ENCODE measurements at places on chromosomes 5 and 9.

GRCh38 chr5:158559643-158560042, 540.1 kb downstream of the EBF1 start:
- DNase-seq: no peak

DNA sequence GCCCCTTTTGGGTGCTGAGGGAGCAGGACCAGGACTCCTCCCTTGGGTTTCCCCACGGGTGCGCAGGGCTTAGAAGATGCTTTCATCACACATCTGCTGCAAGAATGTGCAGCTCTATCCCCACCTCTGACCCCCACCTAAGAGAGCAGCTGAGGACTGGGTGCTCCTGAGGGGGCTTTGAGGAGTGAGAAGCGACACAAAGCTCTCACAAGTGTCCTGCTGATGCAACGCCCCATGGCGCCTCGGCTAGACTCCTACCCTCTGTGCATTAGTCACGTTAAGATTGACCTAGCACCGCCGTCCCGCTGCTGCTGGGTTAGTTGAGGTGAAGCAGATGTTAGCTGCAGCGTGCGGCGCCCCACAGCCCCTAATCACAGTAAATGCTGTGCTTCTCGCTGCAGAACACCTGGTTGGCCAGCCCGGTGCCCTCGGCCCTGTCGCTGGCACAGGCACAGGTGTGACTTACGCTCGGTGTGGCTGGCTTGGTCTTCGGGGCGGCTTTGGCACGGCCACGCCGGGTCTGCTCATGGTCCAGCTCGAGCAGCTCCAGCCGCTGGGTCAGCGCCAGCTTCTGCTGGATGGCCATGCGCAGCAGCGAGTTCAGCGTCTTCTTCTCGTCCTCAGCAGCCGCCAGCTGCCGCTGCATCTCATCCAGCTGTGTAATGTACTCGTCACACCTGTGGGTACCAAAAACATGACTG, 45.0 kb upstream of the IPPK start:
- DNase-seq: no peak

GRCh38 chr5:40202814-40203440, 476.8 kb upstream of the PTGER4 start:
- DNase-seq: no peak

DNA sequence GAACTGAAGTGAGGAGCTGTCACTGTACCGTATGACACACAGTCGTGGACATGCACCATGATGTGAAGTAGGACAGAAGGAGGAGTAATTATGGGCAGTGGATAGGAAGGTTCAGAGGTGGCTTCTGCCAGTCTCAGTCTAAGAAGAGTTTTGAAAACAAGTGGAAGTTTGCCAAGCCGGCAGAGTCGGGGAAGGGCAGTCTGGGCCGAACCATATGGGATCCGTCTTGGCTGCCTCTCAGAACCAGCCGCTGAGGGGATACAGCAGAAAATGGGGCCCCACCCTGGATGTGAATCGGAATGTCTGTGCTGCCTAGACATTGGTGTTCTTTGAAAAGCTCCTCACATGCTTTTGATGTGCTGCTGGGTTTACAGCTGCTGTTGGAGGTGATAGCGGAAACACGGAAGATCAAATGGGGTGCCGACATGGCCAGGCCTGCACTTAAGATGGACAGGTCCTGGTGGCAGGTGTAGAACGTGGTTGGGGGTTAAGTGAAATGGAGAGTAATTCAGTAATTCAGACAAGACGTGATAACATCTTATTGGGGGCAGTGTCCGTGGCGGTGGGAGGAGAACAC, 11.2 kb downstream of the SNX18 start:
- DNase-seq: no peak

- DNase-seq: no peak
Observed at GRCh38 chr5:149887622-149888183, 56.9 kb downstream of the PDE6A start.

DNA sequence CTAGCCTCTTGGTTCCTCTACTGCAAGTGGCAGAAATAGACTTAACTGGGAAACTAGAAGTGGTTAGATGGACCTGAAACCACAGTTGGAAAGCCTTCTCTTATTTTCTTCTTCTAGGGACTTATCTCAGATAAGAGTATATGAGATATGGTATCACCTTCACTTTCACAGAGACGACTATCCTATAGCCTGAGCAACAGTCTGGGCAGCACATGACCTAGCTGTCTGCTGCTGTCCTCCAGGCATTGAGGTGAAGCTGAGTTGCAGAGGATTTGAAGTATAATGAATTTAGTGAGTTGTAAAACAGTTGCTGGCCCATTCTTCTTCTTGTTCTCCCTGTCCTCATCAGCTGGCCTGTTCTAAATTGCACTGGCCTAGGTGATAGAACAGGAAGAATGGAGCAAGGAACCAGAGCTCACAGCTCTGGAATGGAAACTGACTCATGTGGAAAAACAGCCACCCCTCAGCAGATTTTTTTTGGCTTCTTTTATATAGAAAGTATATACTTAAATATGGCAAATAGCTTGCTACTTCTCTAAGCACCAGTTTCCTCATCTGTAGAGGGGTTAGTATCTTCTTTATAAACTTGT, 27.8 kb downstream of the RECK start:
- no peak for DNase-seq

- DNase-seq: no peak
Observed at GRCh38 chr9:13587571-13587970, 308.1 kb upstream of the MPDZ start.

GRCh38 chr5:400282-401145, 42.5 kb upstream of the EXOC3 start:
- DNase-seq: peak; percentile 55

DNA sequence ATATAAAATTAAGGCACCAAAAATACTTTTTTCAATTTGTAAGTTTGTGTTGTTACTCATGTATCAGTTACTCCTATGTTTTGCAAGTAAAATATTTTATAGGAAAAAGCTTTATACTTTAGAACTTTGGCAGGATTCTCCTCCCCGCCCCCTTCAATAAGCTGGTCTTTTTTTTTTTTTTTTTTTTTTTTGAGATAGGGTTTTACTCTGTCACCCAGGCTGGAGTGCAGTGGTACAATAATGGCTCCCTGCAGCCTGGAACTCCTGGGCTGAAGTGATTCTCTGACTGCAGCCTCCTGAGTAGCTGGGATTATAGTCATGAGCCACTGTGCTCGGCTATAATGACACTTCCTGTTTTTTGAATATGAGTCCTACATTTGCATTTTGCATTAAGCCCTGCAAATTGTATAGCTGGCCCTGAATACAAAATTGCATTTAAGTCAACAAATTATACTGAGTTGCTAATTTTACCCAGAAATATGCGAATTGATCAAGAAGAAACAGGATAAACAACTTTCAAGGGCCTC, 192.9 kb downstream of the PIK3R1 start:
- no peak for DNase-seq

DNA sequence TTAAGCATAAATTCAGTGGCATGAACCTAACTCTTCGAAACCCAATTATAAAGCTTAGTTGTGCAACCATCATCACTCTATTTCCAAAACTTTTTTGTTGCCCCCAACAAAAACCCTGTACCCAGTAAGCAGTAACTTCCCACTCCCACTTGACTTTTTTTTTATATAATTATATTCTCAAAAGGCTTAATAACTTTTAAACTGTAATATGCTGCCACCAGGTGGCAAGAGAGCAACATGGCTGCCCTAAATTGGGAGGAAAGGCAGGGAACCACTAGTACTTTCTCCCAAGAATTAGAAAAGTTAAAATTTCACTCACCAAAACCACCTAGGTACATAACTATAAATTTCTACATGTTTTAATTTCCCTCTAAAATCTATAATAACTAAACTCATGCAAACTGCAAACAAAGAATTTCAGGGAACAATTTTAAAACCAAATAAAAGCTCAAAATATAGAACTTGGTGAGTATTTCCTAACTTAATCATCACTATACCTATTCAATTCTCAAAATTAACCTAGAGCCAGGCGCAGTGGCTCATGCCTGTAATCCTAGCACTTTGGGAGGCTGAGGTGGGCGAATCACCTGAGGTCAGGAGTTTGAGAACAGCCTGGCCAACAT, 50.2 kb upstream of the RNF38 start:
- DNase-seq: peak; percentile 29

DNA sequence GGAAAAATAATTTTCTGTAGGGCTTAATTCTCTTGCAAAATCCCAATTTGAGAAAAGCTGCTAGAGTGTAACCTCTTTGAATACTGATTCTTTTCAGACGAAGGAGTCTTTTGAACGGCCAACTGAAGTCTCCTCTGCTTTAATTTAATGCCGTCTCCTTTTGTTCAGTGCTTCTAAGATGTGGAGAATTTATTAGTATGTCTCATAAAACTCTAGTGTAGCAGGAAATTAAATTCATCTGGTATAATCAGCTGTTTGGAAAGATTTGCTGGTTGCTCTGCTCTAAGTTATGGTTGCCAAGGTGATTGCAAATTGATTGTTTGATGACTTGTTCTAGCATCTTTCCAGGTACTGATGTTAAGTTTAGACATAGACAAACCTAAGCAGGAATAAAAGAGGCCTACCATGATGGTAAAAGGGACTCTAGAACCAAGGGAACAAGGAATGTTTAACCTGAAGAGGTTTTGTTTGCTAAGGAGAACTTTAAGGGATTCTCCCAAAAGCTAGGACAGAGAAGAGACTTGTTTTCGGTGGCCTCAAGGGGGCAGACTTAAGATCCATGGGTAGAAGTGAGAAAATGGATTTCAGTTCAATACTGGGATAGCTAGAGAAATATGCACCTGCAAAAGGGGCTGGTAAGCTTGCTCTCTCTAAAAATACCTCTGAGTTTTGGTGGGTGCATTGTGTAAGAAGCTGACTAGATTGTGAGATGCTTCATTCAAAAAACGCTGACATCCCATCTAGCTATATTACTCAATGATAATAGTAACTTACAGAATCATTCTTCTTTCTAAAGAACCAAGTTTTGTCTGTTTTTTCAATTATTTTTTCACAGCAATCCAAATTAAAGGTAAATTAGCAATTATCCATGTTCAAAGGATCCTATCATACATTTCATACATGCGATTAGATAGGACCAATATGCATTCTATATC, 5.7 kb upstream of the ADRB2 start:
- peak; percentile 31 for DNase-seq

DNA sequence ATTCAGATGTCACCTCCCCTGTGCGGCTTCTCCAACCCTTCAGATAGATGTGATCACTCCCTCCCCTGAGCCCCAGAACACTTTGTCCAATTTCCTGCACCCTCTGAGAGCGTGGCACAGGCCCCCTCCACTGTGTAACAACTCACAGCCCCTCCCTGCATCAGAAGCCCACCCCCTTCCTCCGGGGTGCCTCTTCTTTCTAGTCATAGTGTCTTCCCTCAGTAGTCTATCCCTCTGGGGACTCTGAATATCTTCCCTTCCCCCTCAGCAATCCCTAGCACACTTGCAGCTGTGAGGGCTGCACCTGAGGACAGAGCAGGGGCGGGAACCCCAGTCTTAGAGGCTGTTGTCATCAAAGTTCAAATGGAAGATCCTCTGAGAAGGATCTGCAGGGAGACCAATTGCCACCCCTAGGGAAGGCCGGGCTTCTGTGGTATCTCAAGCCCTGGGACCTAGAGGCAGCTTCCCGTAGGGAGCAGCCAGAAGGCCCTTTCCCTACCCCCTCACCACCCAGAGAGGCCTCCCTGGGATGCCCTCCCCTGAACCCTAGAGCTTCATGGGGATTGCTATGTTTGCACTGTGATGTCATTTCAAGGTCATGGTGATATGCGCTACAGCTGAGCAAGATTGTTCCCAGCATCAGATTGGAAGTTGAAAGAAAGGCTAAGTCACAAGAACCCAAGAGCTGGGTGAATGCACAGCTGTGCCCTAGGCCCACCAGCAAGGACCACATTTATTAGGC, 70.7 kb downstream of the THBS4 start:
- DNase-seq: no peak

GRCh38 chr5:4216142-4216541, 620.5 kb downstream of the IRX1 start:
- DNase-seq: no peak

GRCh38 chr5:87850843-87851242, 417.8 kb downstream of the TMEM161B start:
- no peak for DNase-seq

GRCh38 chr9:127521919-127522304, 70.6 kb downstream of the LRSAM1 start:
- DNase-seq: no peak

- DNase-seq: no peak
Observed at GRCh38 chr5:170228762-170229435, 3.9 kb upstream of the C5orf58 start.

- no peak for DNase-seq
Observed at GRCh38 chr9:69132361-69132760, 41.7 kb upstream of the TJP2 start.

GRCh38 chr5:138844812-138845513, 30.2 kb downstream of the LRRTM2 start:
- peak; percentile 29 for DNase-seq

DNA sequence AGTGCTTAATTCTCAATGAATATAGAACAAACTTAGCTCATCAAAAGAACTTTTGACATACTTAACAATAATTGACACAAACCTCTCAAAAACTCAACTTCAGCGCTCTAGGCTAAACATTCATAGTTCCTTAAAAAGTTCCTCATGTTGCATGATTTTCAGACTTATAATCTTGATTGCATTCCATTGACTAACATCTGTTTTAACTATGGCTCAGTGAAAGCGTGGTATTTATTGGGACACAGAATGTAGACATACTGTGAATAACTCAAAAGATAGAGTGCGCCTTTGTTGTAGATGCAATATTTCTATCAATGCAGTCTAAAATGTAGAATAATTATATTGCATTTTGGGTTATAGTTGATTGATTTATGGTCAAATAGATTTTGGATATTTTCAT, 227.1 kb upstream of the HAPLN1 start:
- DNase-seq: no peak

GRCh38 chr5:154860765-154861164, 2.3 kb downstream of the CNOT8 start:
- DNase-seq: no peak

DNA sequence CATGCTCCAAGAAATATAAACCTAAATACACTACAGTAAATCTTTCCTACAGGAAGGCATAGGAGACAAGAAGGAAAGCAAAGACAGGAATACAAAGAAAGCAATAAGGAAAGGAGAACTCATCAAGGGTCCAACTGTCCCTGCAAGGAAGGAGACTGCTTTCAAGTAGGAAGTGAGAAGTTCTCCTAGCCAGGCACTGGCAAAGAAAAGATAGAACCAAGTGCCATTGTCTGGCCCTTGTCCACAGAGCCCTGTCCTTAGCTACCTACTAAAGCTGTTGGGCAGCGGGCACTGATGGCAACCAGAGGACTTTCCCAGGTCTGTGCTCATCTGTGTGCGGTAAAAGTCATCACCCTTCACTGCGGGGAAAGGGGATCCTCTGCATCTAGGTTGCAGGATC, 108.2 kb downstream of the KLHL3 start:
- no peak for DNase-seq

DNA sequence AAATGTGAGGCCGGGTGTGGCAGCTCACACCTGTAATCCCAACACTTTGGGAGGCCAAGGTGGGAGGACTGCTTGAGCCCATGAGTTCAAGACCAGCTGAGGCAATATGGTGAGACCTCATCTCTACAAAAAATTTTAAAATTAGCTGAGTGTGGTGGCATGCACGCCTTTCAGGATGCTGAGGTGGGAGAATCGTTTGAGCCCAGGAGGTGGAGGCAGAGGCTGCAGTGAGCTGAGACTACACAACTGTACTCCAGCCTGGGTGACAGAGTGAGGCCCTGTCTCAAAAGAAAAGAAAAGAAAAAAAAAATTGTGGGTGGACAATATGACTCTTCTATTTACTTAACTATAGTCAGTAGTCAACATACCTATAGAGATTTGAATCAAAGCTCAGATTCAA, 4.8 kb downstream of the CHD1 start:
- no peak for DNase-seq

- no peak for DNase-seq
Observed at GRCh38 chr9:128715436-128715750, 8.5 kb downstream of the ZDHHC12 start.
